ENCODE measurements at places on chromosomes 5 and 9.

GRCh38 chr9:98580956-98581355, 127.8 kb downstream of the GABBR2 start:
- no peak for DNase-seq

DNA sequence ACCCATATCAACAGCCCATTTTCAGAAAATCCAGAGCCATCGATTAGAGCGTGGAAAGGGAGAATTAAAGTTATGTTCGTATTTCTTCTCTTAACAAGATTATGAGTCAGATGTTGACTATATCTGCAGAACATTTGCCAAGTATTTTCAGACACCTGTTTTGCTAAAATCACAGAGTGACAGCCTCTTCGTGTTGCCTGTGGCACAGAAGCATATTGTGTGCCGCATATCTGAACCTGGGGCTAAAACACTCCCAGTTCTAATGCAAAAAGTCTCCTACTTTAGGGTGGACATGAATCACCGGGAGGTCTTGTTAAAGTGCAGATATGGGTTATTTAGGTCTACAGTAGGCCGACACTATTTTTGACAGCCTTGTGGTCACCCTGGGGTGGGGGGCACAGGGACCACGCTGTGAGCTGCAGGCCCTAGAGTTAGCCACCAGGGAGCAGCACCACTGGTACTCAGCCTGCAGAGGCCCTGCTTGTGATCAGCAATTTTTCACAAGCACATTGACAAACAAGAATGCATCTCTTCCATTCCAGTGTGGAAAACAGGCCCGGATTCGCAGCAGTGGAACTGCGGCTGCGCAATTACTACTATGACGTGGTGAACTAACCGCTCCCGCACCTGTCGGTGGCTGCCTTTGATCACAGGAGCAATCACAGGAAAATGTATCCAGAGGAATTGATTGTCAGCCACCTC, 93.5 kb downstream of the SYK start:
- DNase-seq = no peak

DNA sequence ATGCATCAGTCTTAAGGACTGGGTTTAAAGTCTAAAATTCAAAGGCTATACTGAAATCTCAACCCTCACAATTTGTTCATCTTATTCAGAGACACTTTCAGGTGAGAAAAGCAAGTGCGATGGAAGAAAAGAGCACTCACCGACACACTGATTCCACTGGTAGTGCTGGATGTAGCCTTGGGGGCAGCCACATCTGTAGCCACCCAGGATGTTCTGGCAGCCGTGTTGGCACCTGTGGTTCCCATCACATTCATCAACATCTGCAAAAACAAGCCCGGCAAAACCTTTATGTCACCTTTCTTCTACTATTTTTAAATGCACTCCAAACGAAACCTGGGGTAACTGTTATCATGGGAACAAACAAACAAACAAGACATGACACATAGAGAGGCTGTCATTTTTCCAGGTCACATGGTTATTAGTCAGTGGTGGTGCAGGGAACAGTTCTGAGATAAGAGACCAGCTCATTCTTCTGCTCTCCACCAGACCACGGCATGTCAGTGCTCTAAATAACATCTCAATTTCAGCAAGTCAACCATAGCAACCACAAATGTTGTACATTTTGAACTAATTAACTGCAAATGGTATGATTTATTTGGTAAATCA, 188.4 kb downstream of the SLC12A2 start:
- no peak for DNase-seq

- no peak for DNase-seq
These were observed 156.9 kb downstream of the UNC13B start for GRCh38 chr9:35318741-35319140.

DNA sequence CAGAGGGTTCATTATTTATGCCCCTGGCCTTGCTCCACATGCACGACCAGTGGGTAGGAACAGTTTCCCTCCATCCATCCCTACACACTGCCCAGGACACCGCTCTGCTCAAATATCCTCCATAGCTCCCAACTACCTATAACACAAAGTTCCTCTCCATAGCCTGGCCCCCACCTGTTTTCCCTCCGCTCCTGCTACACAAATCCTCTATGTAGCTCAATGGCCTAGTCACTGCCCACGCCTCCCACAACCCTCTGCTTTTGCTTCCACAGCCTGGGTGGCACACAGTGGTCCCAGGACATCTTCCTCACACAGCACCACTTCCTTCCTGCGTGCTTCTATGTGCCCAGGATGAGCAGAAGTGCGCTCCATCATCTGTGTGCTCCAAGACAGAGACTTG, 20.4 kb downstream of the REXO4 start:
- DNase-seq = no peak

DNA sequence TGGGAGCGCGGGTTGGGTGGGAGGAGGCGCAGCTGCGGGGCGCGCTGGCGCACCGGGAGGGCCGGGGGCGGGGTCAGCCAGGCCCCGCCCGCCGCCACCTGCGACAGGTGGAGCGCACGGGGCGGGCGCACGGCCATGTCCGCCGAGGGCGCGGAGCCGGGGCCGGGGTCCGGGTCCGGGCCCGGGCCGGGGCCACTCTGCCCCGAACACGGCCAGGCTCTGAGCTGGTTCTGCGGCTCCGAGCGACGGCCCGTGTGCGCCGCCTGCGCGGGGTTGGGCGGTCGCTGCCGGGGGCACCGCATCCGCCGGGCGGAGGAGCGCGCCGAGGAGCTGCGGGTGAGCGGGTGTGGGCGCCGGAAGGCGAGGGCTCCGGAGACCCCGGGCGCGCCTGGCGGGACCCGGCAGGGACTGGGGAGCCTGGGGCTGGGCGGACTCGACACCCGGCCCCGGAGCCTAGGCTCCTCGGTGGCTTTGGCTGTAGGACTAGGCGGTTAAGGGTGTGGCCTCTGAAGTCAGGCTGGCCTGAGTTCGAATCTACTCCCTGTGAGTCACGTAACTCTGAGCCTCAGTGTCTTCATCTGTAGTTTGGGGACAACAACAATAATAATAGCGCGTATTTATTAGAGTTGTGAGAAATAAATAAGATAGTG, at the start of gene BSPRY:
BSPRY (plus strand) TSS at position 97 of the 650 bp plus-strand sequence; CDS start at position 136, 39 bp downstream.
- peak; percentile 55 for DNase-seq
